ENCODE measurements at places on chromosomes 7 and 10. TPM values are rescaled to one million over a fixed set of nuclear protein-coding genes. Genes with fewer than 3 reads are reported as not detected.

DNA sequence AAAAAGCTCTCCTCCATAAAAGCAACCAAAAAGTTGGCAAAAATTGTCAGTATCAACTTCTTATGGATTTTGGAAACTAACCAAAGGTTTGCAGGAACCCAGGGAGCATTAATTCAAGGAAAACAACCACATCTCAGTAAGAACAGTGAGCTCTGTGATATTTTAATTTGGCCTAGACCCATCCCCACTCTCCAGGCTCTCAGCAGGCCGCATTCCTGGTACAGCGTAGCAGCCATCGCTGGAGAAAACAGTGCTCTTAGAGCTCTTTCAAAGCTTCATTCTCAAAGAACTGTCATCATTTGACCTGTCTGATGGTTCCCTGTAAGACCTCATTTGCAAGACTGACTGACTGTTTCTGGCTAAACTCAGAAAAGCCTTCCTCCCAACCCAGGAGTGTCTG, 81.9 kb downstream of the NUDCD3 start:
- DNase-seq: no peak

DNA sequence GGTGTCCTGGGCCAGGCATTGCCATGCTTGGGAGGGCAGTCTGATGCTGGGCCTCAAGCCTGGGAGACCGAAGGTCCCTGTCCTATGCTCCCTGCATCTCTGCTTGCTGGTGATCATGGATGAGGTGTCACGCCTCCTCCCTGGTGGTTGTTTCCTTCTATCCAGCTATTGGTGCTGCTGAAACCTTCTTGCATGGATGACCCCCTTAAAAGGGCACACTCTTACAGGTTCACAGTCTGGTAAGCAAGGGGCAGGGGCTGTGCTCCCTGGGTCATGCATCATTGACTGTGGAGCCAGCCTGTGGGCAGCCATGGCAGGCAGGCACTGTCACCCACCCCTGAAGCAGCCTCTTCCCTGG, 36.8 kb upstream of the SLC29A3 start:
- no peak for DNase-seq

- no peak for DNase-seq
Measured at GRCh38 chr10:18100669-18101068, 39.6 kb upstream of the CACNB2 start.

DNA sequence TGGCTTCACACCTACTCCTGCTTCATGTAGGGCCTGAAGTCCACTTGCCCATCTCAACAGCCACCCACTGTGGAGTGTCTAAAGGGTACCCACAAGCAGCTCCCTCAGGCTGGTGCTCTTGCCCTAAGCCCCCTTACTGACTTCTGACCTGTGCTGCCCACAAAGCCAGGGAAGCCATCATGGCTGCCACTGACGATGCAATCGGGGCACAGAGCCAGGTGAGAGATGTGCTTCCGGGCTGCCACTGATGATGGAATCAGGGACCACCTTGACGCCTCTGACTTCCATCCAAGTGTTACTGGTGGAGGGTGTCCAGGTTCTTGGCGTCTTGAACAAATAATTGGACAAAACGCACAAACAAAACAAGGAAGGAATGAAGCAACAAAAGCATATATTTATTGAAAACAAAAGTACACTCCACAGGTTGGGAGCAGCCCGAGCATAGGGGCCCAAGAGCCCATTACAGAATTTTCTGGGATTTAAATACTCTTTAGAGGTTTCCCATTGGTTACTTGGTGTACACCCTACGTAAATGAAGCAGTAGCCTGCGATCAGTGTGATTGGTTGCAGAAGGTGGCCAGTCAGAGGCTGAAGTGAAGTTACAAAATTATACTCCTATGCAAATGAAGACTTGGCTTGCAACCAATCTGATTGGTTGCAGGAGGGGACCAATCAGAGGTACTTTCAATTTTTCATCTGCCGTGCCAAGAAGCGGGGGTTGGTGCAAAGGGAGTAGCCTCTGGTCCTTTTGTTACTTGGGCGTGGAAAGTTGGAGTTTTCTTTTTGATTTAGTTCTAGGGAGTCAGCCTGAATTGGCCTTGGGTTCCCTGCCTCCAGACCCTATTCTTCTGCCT, 4.5 kb downstream of the CPA2 start:
- no peak for DNase-seq

- no peak for DNase-seq
Measured at GRCh38 chr10:22945934-22946673, 18.3 kb downstream of the ARMC3 start.

DNA sequence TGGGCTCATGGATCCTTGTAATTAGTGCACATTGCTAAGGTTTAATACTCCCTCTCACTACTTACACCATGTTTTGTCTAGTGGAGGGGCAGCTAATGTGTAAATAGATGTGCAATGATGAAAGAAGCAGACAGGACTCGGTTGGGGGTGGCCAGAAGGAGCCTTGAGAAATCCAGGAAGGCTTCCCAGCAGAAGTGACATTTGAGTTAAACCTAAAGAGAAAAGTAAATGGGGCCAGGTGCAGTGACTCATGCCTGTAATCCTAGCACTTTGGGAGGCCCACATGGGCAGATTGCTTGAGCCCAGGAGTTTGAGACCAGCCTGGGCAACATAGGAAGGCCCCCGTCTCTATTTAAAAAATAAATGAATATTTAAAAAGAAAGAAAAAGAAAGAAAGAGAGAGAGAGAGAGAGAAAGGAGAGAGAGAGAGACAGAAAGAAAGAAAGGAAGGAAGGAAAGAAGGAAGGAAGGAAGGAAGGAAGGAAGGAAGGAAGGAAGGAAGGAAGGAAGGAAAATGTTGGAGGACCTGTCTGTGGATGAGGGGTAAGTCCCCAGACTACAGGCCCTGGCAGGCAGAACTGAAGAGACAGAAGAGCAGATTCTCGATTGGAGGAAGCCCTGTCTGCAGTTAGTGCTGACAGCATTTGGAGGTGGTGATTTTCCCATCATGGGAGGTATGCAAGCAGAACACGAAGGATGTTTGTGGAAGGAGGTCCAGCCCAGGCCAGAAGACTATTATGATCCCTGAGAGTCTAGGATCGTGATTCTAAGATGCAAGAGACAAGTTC, 3.6 kb downstream of the ELN start:
- DNase-seq: no peak

DNA sequence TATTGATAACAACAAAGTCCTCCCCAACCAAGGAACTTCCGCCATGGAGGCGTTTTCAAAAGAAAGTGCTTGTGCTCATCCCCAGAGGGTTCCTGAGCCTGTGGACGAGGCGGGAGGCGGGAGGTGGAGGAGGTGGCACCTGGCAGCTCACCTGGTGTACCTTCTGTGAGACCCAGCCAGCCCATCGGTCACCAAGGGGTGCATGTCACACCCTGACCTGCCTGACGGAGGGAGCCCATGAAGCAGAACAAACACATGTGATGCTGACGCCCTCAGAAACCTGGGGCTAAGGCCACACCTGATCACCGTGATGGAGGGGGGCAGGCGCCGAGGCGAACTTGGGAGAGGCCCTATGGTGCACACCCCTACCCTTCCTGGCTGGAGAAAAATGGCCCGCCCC, 458.8 kb downstream of the DNAJB6 start:
- no peak for DNase-seq

DNA sequence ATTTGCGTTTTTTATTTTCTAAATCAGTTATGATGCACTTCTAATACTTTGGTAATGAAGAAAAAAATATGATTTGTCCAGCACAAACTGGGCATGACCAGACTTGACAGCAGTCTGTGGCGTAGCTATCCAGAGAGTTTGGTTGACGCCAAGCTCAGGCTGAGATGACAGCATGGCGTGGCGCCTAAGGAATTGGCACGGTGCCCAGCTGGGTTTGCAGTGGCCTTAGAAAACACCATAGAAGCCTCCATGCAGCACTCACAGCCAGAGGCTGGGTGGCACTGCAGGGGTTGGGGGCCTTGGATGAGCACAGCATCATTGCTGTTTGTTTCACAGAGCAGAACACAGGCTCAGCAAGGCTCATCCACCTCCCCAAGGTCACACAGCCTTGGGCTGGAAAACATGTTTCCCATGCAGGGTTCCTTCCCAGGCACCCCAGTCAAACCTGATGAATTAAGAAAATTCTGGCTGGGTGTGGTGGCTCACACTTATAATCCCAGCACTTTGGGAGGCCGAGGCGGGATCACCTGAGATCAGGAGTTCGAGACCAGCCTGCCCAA, 88.9 kb downstream of the GTF2IRD1 start:
- DNase-seq: no peak

DNA sequence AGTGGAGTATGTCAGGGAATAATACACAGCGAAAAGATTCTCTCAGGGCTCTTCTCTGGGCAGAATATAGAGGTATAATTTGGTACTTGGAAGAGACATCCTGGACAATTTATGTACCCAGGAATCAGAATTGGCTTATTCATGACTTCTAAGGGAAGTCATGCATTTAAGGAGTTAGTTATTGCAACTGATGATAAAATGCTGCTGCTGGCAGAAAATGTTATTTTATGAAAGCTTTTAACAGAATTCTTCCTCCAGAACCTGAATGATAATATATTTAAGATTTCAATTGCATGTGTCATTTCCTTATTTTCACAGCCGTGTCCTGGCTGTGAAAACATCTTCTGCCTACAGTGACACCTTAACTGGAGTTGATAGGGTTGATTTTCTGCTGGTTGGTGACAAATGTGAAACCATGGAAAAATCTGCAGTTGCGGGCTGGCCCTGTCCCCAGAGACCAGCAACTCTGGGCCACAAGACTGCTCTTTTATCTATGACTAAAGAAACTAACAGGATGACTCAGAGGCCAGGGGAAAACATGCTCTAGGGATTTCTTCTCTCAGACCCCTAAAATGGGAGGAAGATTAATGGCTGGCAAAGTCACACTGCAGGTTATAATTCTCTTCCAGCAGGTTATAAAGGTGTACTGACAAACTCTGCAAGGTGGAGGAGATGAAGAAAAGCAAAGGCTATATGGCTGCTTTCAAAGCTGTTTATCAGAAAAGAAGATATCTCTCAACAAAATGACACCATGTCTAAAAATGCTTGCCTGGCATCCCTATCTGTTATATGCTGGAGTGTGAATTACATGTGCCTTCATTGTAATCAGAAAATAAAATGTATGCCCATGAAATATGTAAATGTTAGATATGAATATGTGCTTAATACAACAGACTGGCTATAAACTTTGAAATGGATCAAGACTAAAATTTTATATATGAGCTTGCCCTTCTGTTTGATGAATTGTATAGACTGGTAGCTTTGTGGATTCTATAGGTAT, 12.1 kb upstream of the TRUB1 start:
- no peak for DNase-seq

GRCh38 chr7:2824026-2824677, 20.0 kb downstream of the GNA12 start:
- no peak for DNase-seq

DNA sequence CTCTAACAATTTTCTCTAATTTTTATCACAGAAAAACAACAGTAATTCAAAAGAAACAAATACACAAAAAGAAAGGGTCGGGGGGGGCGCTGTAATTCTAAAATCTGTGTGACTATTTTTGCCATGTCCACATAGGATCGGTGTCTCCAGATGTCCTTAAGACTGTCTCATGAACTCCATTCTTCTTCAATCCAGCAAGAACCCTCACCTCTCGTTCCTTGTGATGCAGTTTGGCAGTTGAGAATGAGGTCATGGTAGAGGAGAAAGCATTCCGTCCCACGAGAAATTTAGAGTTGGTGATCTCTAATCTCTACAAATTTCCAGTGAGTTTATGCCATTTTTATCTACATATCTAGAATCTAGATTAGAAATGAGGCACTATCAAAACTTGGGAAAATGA, 394.7 kb downstream of the TFEC start:
- no peak for DNase-seq

Gene CAMK1D
- total RNA-seq: 4.2 TPM

Gene CBLL1
- 44.1 TPM for total RNA-seq

Gene FOXI2
- total RNA-seq: not detected

Gene PNLIPRP2
- not detected for total RNA-seq

Gene BHLHA15
- total RNA-seq: not detected

Gene SFR1
- 0.32 TPM for total RNA-seq

Gene WASL
- 23.7 TPM for total RNA-seq

Gene MEST
- 6.9 TPM for total RNA-seq

Gene C10orf90
- not detected for total RNA-seq

Gene LRRC18
- total RNA-seq: not detected

All from ascending aorta (tissue), 2 donors.